ENCODE measurements at places on chromosomes 3 and 15.

DNA sequence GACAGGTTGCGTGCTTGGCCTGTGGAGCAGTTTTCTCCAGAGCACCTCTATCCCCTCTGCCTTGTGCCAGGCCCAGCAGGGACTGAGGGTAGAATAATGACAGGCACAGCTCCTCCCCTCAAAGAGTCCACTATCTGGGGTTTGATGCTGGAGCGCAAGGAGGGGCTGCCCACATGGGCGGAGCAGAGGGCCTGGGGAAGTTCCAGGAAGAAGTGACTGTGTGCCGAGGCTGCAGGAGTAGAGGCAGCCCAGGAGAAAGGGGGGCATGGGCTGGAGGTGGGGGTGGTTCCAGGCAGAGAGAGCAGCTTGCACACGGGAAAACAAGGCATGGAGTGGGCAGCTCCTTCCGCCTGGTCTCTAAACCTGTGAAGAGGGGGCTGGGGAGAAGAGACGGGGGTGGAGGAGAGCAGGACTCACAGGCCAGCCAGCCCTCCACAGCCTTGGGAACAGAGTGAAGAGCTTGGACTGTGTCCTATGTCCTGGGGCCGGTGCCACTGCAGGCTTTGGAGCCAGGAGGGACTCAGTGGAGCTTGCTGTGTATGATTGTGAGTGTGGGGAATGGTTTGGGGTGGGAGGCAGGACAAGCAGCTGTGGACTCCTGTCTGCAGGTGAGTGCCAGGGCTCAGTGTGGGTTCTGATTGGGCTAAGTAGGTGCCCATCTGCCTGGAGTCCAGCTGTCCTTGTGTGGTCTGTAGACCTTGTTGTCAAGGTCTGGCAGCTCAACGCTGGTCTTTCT is 48.1 kb downstream of the APBA2 start:
- no peak for DNase-seq

DNA sequence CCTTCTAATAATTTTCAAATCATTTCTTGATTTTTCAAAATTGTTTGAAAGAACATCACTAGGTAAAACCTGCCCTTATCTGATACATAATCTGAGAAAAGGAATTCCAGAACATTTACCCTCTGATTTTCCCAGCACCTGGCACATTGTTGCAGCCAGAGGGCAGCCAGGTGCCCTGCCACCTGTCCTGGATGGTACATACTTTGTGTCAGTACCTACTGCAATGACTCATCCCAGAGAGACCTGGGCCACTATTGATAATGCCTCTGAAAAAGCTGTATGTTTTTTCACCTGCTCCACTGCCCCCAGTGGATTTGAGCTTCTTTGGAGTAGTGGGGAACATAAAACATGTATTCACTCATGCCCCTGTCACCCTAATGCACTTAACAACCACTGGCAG is 648.9 kb upstream of the GBE1 start:
- no peak for DNase-seq

DNA sequence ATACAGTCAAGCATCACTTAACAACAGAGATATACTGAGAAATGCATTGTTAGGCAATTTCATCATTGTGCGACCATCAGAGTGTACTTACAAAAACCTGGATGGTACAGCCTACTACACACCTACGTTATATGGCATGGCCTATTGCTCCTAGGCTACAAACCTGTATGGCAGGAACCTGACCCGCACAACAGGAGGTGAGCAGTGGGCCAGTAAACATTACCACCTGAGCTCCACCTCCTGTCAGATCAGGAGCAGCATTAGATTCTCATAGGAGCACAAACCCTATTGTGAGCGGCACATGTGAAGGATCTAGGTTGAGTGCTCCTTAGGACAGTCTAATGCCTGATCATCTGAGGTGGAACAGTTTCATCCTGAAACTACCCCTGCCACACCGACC is 89.7 kb downstream of the SCAPER start:
- no peak for DNase-seq

GRCh38 chr3:159131376-159131775 is 329.5 kb downstream of the MFSD1 start:
- no peak for DNase-seq

DNA sequence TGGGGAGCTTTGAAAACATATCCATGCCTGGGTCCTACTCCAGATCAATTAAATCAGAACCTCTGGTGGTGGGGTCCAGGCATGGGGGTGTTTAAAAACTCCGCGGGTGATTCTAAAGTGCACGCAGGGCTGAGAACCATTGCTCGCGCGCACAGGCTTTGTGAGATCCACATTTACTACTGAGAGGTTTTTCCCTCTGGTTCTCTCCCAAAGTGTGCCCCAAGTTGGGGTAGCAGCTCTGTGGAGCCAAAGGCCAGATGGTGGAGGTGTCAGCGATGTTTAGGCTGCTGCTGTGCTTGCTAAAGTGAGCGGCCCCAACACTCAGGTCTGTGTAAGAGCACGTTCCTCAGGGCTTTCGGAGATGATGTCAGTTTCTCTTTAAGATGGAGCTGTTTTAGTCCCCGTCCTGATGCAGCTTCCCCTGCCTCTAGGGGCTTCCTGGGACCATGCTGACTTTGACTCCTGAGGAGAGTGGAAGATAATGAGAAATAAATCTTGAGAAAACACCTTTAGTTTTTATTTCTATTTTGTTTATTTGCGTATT is 13.4 kb upstream of the MAGEF1 start:
- DNase-seq, result no peak

DNA sequence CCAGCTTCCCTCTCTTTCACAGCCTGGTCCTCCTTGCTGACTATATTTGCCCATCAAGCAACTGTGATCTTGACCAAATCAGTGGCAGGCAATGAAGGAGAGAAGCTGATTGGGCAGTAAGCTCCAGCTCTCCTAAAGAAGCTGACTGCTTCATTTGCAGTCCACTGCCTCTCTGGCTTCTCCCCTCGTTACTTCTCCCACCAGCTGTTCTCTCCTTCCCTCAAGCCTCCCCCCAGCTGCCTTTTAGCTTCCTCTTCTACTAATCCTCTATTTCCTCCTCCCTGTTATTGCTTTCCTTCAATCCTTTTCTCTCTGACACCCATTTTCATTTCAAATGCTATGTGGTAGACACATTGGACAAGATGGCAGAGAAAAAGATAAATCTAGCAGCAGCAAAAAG is 474.7 kb upstream of the UBE2E2 start:
- DNase-seq, result no peak

GRCh38 chr3:110165370-110165743 is 828.0 kb upstream of the DPPA4 start:
- no peak for DNase-seq

DNA sequence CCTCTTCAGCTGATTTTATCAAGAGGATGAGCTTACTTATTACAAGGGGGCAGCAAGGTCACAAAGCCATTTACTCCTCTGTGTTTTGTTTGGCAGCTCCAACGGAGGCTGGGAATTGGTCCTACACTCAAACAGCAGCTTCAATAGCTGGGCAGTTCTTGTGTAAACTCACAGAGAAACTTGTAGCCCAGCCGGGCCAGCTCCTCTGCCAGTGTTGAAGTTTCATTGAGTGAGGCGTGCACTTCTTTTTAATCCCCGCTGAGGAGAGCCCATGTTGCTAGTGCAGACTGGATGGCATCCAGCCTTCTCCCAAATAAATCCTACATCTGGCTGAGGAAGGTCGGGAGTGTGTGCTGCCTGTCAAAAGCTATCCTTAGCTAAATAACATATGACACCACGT is 59.5 kb downstream of the BFSP2 start:
- no peak for DNase-seq

DNA sequence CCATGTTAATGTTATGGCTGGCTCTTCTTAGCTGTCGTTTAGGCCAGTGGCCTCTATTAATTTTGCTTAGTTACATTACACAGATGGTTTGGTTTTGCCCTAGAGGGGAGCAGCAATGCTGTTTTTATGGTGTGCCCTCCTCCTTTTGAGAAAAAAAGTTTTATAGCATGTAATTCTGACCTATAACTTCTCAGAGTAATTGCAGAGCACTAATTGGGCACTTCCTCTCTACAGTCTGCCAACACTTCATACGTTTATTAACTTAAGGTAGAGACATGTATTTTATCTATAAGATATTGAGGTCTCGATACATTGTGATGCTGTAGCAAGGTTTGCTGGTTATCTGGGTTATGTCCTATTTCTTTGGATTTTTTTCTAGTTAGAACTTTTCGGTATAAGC is 12.2 kb downstream of the SLC25A26 start:
- no peak for DNase-seq

GRCh38 chr3:42736531-42736930 is 33.9 kb upstream of the HHATL start:
- no peak for DNase-seq

DNA sequence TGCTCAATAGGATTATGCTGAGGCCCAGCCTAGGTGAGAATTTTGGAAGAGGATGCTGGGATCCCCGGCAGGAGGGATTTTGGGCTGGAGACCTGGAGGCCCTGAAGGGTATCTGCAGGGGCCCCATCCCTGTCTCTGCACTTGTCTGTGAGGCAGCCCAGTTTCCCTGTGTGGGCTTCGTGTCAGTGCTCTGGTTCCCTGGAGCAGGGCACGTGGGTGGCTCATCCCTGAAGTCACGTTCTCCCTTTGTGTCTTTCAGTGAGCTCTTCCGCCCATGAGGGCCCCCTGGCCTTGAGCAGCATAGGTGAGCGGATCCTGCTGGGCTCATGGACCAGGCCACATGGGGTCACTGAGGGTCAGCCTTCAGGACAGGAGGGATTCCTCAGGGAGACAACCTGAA is 217.9 kb downstream of the SNRPN start:
- no peak for DNase-seq

DNA sequence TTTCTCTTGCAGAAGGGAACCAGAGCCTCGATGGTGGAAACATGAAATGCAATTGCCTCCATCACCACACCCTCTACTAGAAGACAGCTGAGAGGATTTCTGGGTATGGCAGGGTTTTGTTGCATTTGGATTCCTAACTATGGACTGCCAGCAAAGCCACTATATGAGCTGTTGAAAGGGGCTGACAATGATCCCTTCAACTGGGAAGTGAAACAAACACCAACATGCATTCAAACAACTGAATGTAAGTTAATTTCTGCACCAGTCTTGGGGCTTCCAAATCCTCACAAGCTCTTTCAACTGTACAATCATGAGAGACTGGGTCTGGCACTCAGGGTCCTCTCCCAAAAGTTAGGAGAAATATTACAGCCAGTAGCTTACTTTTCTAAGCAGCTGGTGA is 116.7 kb upstream of the PLCL2 start:
- DNase-seq, result no peak

GRCh38 chr3:25396686-25397085 is 31.4 kb upstream of the RARB start:
- no peak for DNase-seq

GRCh38 chr3:67461667-67462142 is 192.7 kb downstream of the SUCLG2 start:
- DNase-seq, result no peak

DNA sequence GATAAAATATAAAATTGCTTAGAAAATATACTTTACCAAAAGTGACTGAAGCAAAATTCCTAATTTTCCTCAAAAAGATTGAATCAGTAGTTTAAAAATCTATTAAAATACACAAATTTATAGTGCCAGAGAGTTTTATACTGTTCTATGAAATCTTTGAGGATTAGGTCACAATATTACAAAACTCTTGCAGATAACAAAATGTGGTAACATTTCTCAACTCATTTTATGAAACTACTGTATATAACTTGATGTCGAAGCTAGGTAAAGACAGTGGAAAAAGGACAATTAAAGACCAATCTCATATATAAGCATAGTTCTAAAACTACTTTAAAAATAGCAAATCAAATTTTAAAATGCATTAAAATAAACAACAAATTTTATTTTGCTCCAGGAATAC is 15.9 kb downstream of the VEPH1 start:
- no peak for DNase-seq

DNA sequence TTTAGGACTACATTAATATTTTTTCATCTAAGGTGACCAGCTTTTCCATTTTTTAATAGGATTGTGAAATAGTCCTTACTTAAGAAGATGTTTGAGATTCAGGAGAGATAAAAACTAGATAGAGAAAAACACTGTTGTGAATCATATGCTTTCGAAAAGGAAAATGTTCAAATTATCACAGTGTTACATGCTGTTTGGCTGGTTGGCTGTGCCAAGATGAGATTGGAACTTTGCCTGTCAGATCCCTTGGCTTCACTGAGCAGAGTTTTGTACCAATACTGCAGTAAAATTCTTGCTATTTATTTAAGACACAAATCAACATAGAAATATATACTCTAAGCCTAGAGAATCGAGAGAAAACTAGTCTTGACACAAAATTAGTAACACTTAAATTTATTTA is 117.2 kb downstream of the OXSM start:
- DNase-seq, result no peak

- DNase-seq, result no peak
These were observed 7.3 kb upstream of the TPM1 start for GRCh38 chr15:63035253-63035652.

DNA sequence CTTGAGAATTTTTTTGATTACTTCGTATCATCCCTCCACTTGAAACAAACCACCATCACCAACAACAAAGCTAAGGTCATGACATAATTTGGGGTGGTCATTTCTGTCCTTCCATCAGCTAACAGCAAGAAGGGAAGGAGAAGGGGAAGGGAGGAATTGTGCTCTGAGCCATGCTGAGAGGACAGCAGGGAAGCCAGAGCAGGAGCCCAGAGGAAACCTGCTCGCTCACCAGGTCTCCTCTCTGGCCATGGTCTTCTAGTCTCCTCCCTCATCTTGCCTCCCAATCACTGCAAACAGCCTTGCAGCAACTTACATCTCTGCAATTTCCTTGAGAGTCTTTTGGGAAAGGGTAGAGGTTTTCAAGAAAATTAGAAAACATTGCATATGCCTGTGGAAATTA is 196.7 kb downstream of the SSR3 start:
- no peak for DNase-seq

DNA sequence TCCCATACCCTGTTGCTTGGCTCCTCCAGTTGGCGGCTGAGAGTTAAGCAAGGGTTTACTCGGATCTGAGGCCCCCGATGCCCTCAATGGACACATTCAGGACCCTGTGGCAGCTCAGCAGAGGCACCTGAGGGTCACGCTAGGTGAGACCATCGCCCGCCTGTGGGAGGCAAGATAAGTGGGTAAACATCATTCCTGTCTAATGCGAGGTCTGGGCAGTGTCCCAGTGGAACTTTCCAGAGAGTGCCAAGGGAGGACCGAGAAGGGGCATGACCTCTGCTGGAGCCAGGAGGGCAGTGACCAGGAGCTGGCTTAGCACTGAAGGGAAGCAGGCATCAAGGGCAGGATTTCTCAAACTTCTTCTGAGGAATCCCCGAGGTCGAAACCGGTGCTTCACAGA is 65.4 kb upstream of the SEC61A1 start:
- no peak for DNase-seq

GRCh38 chr15:68032672-68033071 is 21.4 kb upstream of the PIAS1 start:
- DNase-seq, result no peak

All from stimulated activated CD8-positive, alpha-beta memory T cell treated with anti-CD3 and anti-CD28 coated beads, Interleukin-4, amount 100 ng/mL, for 4 hours (primary cell).